ENCODE measurements at places on chromosomes 13 and 19. TPM values are rescaled to one million over a fixed set of nuclear protein-coding genes. Genes with fewer than 3 reads are reported as not detected.

ACP7 gene
- total RNA-seq: not detected

KISS1R gene
- total RNA-seq: not detected

ZNF492 gene
- total RNA-seq: 0.13 TPM

PLVAP gene
- total RNA-seq: 32.8 TPM

LGALS7B gene
- total RNA-seq: not detected

SIAH3 gene
- total RNA-seq: not detected

KLF1 gene
- 0.38 TPM for total RNA-seq

FCHO1 gene
- total RNA-seq: 1.0 TPM

FREM2 gene
- 0.22 TPM for total RNA-seq

ZNF682 gene
- 2.9 TPM for total RNA-seq

SERP2 gene
- total RNA-seq: 7.9 TPM

RCBTB1 gene
- 15.9 TPM for total RNA-seq

CLEC4M gene
- total RNA-seq: not detected

ZSCAN1 gene
- not detected for total RNA-seq

ZSWIM9 gene
- 6.9 TPM for total RNA-seq

GRCh38 chr13:102369302-102369701 lies 32.5 kb downstream of the FGF14 start:
- DNase-seq: no peak

- DNase-seq: no peak
Observed at GRCh38 chr13:110662091-110662490, 43.8 kb downstream of the CARS2 start.

GRCh38 chr19:46383846-46384245 lies 29.5 kb downstream of the CCDC8 start:
- peak; percentile 69 for DNase-seq

GRCh38 chr19:48627201-48627864 lies 8.0 kb downstream of the SPHK2 start:
- DNase-seq: no peak

GRCh38 chr19:32317086-32317485 lies 28.3 kb upstream of the ZNF507 start:
- no peak for DNase-seq

- DNase-seq: no peak
Observed at GRCh38 chr19:49393881-49394280, 5.8 kb downstream of the KASH5 start.

DNA sequence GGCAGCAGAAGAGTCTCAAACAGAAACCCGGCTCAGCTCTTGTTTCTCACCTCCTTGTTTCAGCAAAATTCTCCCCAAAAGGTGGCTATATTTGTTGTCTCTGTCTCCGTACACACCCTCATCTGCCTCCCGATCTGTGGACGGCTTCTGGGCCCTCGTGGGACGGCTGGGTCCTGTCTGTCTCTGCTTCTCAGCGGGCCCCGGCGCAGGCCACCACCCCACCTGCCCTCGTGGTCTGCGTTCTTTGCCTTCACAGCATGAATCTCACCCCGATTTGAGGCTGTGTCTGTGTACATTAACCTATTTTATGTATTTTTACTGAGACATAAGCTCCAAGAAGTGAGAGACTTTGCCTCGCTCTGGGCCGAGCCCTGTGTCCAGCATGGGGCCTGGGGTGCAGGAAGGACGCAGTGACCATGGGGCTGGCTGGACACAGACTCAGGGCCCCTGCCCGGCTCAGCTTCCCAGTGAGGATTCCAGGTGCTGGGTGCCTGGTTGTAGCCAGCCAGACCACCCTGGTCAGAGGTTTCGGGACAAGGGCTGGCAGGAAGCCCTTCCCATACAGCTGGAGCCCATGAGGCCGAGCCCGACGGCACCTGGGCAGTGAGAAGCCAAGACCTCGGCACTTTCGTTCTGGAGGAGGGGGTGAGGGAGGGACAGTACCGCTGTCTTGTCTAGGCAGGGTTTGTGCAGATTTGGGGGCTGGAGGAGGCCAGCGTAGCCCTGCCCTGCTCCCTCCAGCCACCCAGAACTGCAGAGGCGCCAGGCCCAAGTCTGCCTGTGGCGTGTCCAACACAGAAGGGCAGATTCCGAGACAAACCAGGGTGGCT lies 78.5 kb upstream of the MCF2L start:
- DNase-seq: no peak

DNA sequence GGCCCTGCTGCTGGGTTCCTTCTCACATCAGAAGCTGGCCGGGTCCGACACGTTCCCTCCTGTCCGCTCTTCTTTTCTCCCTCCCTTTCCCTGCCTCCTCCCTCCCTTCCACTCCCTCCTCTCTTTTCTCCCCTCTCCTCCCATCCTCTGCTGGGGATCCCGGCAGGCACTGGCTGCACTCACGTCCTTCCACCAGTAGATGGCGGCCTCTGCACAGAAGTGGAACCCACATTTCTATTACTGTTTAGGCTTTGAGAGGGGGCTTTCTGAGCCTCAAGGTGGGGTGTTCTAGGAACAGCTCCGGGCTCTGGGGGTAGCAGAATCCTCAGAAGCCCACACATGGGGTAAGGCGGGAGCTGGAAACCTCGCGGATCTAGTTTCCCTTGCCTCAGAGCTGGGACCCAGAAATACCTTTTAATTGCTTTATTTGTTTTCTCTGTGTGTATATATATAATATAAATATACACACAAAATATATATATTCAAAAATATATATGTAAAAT lies 294.2 kb downstream of the ZNF536 start:
- DNase-seq: no peak

- no peak for DNase-seq
Observed at GRCh38 chr19:46746281-46747057, at the start of gene STRN4. TSS of gene STRN4 (minus strand) at chr19:46746450. CDS start at chr19:46746430, 20 bp downstream.

DNA sequence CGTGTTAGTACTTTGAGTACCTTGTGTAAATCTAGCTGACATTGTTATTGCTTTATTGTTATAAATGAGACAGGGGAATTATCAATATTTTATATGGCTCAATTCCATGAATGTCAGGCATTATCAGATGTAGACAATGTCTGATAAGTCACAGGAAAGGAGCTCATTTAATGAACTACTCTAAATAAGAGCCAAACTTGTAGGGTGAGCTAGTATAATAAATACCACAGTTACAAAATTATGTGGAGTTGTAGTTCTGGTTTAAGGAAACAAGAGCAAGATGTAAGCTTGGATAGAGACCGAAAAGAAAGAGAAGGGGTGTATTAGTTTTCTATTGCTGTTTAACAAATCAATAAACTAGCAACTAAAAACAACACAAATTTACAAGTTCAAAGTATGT lies 891.8 kb upstream of the SLITRK1 start:
- DNase-seq: no peak

DNA sequence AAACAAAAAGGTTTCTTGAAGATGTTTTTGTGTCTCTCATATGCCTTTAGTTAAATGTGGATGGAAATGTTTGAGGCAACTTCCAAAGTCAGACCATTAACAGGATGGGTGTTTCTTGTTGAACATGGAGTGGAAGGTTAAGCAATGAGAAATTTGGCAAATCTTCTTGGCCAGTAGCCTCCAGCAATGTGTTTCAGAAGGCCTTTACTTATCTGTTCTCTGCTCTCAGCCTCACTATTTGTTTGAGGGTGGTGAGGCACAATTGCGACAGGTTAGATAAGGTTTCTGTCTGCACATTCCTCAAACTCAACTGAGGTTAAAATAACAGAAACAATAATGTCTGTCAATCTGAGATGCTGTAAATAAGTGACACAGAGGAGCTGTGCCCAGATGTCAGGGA lies 1019.0 kb downstream of the DIAPH3 start:
- no peak for DNase-seq

GRCh38 chr19:15128162-15128770 lies 21.1 kb downstream of the SYDE1 start:
- no peak for DNase-seq

GRCh38 chr13:74005320-74006157 lies 128.7 kb downstream of the KLF12 start:
- DNase-seq: no peak

GRCh38 chr19:44807652-44808462 lies 1.0 kb upstream of the BCAM start:
- no peak for DNase-seq

- DNase-seq: no peak
Observed at GRCh38 chr19:45163751-45164460, 3.1 kb upstream of the NKPD1 start.

- DNase-seq: peak; percentile 31
Observed at GRCh38 chr19:31334849-31335624, 14.2 kb downstream of the TSHZ3 start.

- no peak for DNase-seq
Observed at GRCh38 chr19:1173159-1173844, 766 bp downstream of the SBNO2 start.

GRCh38 chr13:51614350-51614786 lies 30.1 kb downstream of the WDFY2 start:
- no peak for DNase-seq

- DNase-seq: peak; percentile 79
Observed at GRCh38 chr13:23558675-23559536, 11.3 kb upstream of the TNFRSF19 start.

DNA sequence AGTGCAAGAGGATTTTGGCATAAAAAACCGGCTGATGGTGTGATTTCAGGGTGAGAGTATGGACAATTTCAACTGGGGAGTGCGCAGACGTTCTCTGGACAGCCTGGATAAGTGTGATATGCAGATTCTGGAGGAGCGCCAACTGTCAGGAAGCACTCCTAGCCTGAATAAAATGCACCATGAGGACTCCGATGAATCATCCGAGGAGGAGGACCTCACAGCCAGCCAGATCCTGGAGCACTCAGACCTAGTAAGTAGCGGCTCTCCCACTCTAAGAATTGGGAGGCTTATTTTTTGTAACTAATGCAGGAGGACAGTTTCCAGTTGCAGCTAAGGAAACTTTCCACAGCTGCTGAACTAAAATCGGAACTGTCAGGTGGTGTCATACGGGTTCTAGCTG lies 53.6 kb downstream of the ZAR1L start:
- peak; percentile 90 for DNase-seq

- no peak for DNase-seq
Observed at GRCh38 chr13:110246530-110246929, 60.4 kb downstream of the COL4A1 start.

- DNase-seq: no peak
Observed at GRCh38 chr13:81800433-81800832, 1459.5 kb upstream of the SPRY2 start.

DNA sequence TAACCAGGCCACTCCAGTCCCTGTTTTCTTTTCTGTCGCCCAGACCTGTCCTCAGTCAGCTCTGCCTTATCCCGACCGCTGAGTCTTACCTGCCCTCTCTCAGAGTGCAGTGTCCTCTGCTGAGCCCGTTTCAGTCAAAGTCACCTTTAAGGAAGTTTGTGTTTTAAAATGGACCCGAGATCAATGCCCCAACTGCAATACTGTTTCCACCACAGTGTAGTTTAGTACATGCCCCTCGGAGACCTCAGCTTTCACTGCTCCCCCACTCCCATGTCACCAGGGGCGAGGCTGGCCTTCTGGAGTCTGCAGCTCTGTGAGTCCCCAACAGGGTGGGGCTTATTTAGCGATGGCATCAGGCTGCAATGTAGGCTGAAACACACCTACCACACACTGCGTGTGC lies 248.4 kb upstream of the TSHZ3 start:
- DNase-seq: no peak

GRCh38 chr19:15421136-15421695 lies 2.4 kb upstream of the AKAP8L start:
- DNase-seq: no peak

DNA sequence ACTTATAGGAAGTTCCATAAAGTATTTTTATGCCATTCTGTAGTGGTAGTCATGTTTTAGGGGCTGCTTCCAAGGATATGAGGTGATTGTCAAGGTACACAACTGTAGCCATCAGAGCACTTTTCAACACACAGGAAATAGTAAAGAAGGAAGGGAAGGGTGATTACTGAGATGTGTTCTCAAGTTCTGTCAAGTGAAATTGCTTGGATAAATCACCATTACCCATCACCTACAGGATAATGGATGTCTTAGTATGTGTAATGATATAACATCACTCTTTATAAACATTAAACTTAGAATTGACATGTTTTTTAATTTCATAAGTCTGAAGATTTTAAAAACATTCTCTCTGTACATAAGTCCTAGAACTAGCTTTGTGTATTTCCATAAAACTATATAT lies 487.9 kb downstream of the DCT start:
- DNase-seq: no peak

GRCh38 chr19:19171821-19172532 lies 1.9 kb upstream of the MEF2B start:
- DNase-seq: no peak

- peak; percentile 66 for DNase-seq
Observed at GRCh38 chr13:45341799-45342500, 967 bp upstream of the TPT1 start.

DNA sequence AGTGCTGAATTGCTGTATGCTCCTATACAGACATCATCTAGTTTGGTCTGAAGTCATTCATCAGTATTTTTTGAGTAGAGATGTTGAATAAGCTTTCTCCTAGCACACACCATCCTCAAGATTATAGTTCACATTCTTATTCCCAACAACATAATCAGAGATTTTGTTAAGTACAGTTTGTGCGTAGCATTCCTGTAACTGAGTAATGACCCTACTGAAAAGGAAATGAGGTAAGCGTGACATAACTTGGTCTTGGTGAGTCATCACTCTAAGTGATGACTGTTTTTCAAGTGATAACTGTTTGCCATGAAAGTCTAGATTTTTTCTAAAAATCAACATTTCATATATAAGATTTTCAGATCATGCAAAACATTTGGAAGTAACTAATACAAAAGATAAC lies 18.5 kb upstream of the FAM216B start:
- no peak for DNase-seq

GRCh38 chr19:40503320-40503695 lies 36.5 kb downstream of the SPTBN4 start:
- DNase-seq: no peak

DNA sequence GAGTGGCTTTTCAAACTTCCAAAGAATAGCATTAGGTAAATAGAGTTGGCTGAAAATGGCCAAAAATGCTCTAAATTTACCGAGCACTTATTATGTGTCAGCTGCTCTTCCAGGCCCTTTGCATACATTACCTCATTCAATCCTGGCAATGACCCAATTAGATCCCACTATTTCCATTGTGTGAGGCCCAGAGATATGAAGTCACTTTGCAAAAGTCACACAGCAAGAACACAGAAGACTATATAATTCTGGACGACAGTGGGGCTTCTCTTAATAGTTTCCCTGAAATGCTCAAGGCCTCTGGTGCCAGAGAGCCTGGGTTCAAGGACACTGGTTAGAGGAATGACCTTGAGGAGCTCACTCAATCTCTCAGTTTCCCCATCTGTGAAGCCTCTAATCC lies 146.8 kb downstream of the IER2 start:
- DNase-seq: no peak
